ENCODE measurements at places on chromosomes 16 and 17.

GRCh38 chr17:41629316-41629715 is 4.9 kb upstream of the KRT17 start:
- DNase-seq: no peak

GRCh38 chr16:67441271-67441753 is 10.4 kb downstream of the HSD11B2 start:
- DNase-seq: no peak

- no peak for DNase-seq
Observed at GRCh38 chr17:39236450-39236927, 10.7 kb upstream of the STAC2 start.

GRCh38 chr17:44792276-44792675 is 33.5 kb downstream of the ADAM11 start:
- no peak for DNase-seq

- DNase-seq: no peak
Observed at GRCh38 chr16:67657751-67658518, 2.1 kb downstream of the ACD start.

DNA sequence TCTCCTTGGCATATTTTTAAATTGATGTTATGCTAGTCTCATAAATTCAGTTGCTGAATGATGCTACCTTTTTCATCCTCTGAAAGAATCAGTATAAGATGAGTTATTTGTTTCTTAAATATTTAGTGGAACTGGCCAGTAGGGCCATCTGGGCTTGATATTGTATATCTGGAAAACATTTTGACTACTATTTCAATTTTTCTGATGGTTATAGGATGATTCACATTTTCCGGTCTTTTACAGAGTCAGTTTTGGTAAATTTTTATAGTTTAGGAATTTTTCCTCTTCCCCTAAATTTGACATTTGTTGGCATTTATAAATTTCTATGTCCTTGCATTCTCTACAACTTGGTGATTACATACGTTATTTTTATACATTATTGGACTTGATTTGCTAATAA is 296.3 kb upstream of the AXIN2 start:
- DNase-seq: no peak

DNA sequence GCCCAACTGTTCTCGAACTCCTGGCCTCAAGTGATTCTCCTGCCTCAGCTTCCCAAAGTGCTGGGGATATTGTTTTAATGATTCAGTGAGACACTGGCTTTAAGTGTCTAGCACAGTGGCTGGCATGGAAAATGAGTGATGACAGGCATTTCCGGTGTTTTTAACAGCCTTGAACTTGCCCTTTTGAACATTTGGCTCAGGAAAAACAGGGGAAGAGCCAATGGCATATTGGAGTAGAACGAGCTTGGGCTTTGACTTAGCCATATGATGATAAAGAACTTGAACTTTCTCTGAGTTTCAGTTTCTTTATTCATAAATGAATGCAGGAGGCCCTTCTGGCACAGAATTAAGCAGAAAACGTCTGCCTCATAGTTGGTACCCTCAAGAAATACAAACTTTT is 145.0 kb upstream of the HS3ST4 start:
- no peak for DNase-seq

DNA sequence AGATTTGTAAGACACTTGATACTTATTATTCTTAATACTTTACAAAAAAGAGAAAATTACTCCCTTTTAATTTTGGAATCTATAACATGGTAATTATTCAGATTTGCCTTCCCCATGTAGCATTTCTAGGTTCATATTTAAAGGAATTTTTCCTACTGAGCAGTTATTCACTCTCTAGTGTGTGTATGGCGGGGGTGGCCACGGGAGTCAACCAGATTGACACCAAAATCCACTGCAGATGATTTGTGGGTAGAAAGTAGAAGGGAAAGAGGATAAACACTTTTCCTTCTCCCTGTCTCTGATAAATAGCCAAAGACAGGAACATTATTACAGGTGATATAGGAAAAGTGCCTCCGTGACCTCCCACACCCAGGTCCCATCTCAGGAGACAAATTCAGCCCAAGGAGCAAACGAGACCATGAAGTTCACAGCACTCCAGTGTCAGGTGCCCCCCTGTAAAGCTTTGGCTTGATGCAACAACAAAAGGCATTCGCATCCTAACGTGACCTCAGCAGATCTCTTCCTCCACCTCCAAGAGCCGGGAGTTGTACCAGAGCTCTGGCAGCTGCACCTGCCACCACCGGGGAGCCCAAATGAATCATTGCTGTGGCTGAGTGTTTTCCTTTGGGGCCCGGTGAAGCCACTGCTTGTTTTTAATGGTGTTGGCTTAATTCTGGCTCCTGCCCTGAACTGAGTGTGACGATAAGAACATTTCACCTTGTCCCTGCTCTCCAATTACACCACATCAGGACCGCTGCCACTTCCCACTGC is 92.7 kb upstream of the NOL11 start:
- DNase-seq: no peak

- no peak for DNase-seq
Observed at GRCh38 chr16:17346621-17347569, 123.9 kb downstream of the XYLT1 start.

DNA sequence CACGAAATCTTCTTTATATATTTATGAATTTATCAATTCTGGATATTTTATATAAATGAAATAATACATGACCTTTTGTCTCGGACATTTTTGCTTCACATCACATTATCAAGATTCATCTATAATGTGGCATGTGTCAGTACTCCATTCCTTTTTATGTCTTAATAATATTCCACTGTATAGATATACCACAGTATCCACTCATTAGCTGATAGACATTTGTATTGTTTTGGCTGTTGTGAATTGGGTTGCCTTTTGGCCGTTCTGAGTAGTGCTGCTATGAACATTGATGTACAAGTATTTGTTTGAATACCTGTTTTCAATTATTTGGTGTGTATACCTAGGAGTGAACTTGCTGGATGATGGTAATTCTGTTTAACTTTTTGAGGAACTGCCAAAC is 323.8 kb upstream of the CA10 start:
- DNase-seq: no peak

Measured in nucleus accumbens (tissue), 56 donors.